ENCODE measurements at places on chromosomes 3 and 15.
A peak's percentile ranks its signal among the peaks of the same experiment; 100 is the strongest.

DNA sequence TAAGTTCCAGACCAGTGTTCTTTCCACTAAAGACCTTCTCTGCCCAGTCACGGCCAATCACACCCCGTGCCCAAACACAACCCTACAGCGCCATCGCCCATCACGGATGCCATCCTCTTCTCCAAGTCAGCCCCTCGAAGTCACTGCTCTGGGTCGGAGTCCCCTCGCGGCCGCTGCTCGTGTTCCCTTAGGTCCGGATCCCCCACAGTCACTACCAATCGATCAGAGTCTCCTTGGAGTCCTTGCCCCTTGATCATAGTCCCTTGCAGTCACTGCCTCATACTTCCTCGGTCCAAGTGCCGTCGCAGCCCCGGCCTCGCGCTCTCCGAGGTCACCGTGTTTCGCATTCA lies 461 bp downstream of the PCYT1A start:
- no peaks in the 10 kb centered on the region for H3K27me3 ChIP-seq
- peaks cover 9% of the 10 kb centered on the region for H3K36me3 ChIP-seq

DNA sequence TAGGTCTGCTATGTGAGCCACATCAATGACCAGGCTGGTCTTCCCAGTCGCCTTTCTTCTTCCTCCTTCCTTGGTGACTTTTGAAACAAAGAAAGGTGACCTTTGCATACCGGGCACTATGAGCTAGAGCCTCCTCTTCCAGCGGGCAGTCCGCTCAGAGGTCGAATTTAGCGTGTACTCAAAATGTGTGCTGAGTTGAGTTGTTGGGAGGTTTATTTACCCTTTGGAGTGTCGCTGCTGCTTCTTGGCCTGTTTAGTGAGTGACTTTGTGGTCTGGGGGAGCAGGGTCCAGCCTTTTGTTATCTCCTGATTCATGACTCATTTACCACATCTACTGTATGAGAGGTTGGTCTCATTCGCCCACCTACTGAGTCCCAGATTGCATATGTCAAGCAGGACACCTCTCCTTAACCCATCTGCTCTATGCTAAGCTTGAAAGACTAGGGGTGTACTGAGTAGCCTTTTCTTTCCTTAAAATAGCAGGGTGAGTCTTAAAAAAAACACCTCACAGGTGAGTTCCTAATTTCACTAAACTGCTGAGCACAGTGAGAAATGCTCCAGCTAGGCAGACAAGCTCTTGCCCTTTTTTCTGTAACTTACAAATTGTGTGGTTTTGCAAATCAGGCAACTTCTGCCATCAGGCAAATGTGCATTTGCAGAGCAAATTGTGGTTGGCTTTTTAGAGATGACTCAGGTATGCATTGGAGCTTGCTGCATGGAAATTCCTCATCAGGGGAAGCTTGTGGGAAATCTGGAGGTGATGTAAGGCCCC lies 3.2 kb upstream of the SIAH2 start:
- peak; percentile 49 for DNase-seq
- no peaks in the 10 kb centered on the region for H3K27me3 ChIP-seq
- no peak overlapping the region for H3K27ac ChIP-seq
- peaks cover 26% of the 10 kb centered on the region for H3K4me1 ChIP-seq
- H3K36me3 ChIP-seq = peaks cover 5% of the 10 kb centered on the region

GRCh38 chr3:123769356-123769743 lies 114.8 kb downstream of the MYLK start:
- peaks cover 33% of the 10 kb centered on the region for H3K27me3 ChIP-seq
- H3K36me3 ChIP-seq = no peaks in the 10 kb centered on the region
- no peaks in the 10 kb centered on the region for H3K4me1 ChIP-seq
- no peak overlapping the region for H3K4me3 ChIP-seq
- DNase-seq = no peak

GRCh38 chr3:14124223-14124614 lies 451 bp downstream of the CHCHD4 start:
- no peaks in the 10 kb centered on the region for H3K27me3 ChIP-seq
- peaks cover 33% of the 10 kb centered on the region for H3K36me3 ChIP-seq
- H3K4me1 ChIP-seq = peaks cover 61% of the 10 kb centered on the region
- DNase-seq = peak; percentile 81
- peak overlapping the region; percentile 89 for H3K27ac ChIP-seq

DNA sequence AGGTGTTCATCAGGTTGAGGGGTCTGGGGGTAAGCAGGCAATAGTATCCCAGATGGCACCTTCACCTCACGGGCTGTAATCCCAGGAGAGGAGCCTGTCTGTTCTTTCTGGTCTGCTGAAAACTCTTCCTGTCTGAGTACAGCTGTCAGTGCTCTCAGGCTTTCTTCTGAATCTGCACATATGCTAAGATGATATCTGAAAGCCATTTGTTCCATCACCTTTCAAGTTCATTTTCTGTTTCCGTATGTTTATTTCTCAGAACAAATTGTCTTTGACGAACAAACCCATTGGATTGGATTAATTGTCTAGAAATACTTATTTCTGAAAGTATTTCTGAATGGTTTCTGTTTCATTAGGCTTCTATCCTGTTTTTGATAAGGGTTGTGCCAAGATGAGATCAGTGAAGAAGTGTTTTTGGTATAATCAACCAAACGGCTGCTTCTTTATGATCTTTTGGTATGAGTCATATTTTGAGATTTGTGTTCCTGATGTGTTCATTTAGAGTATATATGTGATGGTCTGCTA lies 13.3 kb downstream of the ZNF592 start:
- H3K36me3 ChIP-seq = peaks cover 12% of the 10 kb centered on the region
- H3K4me1 ChIP-seq = peaks cover 9% of the 10 kb centered on the region
- no peak for DNase-seq
- H3K4me3 ChIP-seq = no peak overlapping the region
- no peak overlapping the region for H3K27ac ChIP-seq

All from activated CD8-positive, alpha-beta memory T cell treated with anti-CD3 and anti-CD28 coated beads, Interleukin-2, amount 10 ng/mL, durations not matched to agents 7 days and 5 days (primary cell).